Activated T-cell treated with anti-CD3 and anti-CD28 coated beads, Interleukin-2, amount 50 U/mL, for 24 hours (primary cell): ENCODE measurements at places on chromosomes 3 and 15.
A peak's percentile ranks its signal among the peaks of the same experiment; 100 is the strongest.

DNA sequence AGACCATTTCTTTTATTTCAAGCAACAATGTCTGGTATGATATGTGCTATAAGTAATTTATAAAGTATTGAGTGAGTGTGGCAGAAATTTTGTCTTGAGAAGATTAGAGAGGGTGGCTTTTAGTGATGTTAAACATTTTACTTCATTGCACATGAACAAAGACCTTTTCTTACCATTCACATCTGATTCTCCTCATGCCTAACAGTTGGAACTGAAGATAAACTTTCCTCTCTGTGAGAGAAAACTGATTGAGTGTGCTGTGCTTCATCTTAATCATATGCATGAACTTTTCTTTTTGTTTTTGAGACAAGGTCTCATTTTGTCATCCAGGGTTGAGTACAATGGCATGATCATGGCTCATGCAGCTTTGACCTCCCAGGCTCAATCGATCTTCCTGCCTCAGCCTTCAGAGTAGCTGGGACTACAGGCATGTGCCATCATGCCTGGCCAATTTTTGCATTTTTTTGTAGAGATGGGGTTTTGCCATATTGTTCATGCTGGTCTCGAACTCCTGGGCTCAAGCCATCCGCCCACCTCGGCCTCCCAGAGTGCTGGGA is 377.7 kb upstream of the GOLIM4 start:
- no peak overlapping the region for H3K27ac ChIP-seq
- no peaks in the 10 kb centered on the region for H3K4me1 ChIP-seq
- no peaks in the 10 kb centered on the region for H3K27me3 ChIP-seq
- DNase-seq: no peak
- no peak overlapping the region for H3K4me3 ChIP-seq
- H3K36me3 ChIP-seq: no peaks in the 10 kb centered on the region

- H3K36me3 ChIP-seq: no peaks in the 10 kb centered on the region
- H3K27ac ChIP-seq: no peak overlapping the region
- peaks cover 9% of the 10 kb centered on the region for H3K27me3 ChIP-seq
- H3K4me3 ChIP-seq: no peak overlapping the region
- no peaks in the 10 kb centered on the region for H3K4me1 ChIP-seq
These were observed 13.2 kb downstream of the NR1I2 start for GRCh38 chr3:119794971-119795612.

DNA sequence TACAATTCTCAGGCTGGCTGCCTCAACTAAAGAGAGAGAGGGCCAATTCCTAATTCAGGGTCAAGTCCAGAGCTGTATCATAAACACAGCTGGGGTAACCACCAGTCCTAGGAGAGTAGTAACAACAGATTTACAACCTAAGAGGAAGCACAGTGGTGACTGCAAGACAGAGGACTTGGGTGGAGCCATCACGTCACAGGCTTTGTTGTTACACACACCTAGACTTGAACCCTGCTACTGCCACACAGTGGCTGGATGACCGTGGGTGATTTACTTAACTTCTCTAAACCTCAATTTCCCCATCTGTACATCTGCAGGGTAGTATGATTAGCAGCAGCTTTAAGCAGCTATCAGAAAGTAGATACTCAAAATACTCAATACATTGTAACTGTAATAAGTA is 78.6 kb downstream of the MYLK start:
- no peak for DNase-seq
- no peak overlapping the region for H3K27ac ChIP-seq
- H3K4me3 ChIP-seq: no peak overlapping the region
- H3K27me3 ChIP-seq: peaks cover 3% of the 10 kb centered on the region
- H3K4me1 ChIP-seq: no peaks in the 10 kb centered on the region
- H3K36me3 ChIP-seq: no peaks in the 10 kb centered on the region

DNA sequence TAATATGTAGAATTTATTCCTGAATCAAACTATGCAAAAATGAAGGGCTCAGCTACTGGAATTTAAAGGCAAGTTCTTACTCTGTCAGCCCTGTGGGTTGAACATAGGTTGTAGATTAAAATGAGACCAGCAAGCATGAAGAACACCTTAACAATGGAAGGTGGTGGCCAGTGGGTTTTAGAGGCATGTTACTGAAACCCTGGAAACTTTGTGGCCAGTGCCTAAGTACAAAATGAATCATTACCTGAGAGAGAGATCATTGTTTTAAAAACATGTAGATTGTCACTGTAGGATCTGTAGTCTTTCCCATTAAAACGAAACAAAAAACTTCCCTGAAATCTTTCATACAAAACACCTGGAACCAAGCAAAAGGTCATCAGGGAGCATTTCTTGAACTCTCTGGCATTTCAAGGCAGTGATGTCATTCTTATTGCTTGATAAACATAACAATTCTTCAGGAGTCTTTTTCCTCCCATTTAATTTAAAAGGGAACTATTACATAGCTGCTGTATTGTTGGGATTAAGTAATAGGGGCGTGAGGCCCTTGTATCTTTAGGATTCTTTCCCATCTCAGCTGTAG is 51.8 kb downstream of the TMEM108 start:
- no peaks in the 10 kb centered on the region for H3K36me3 ChIP-seq
- no peak overlapping the region for H3K27ac ChIP-seq
- H3K27me3 ChIP-seq: peaks cover 7% of the 10 kb centered on the region
- H3K4me3 ChIP-seq: no peak overlapping the region
- no peaks in the 10 kb centered on the region for H3K4me1 ChIP-seq

DNA sequence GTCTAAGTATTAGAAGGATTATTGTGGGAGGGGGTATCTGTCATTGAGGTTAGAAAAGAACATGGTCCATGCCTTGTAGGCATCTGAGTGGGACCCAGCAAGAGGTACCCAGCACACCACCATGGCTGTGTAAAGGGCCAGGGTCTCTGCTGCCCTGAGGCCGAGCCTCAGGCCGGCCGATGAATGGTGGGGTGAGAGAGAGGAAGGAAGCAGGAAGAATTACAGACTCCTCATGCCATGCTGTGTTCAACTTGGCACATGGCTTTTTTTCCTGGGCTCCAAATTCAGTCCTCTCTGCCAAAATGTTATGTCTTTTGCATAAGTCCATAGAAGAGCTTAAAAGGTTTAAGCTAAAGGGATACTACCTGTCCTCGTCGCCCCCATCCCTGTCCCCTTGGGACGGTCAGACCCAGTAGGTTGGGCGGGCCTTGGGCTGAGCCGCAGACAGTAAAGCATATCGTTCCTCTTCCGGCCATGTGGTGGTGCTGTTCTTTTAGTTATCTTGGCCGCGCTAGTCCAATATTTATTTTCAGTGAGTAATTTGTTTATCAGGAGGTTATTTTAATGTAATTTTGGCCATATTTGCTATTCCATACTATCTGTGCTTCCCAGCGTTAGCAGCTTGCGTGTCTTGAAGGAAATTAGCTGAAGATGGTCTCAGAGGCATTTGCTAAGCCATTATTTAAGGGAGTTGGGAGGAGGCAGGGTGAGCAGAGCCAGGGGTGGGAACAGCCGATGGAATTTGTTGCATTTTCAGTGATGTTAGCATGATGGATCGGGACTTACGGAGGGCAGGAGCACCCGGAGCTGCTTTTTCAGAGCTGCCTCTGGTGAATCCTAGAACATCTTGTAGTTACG is 152.4 kb downstream of the AGBL1 start:
- H3K27ac ChIP-seq: no peak overlapping the region
- H3K4me1 ChIP-seq: peaks cover 5% of the 10 kb centered on the region
- DNase-seq: peak; percentile 38
- no peak overlapping the region for H3K4me3 ChIP-seq
- H3K27me3 ChIP-seq: peaks cover 60% of the 10 kb centered on the region

GRCh38 chr3:3102751-3103150 is 7.4 kb downstream of the IL5RA start:
- H3K36me3 ChIP-seq: no peaks in the 10 kb centered on the region
- peaks cover 9% of the 10 kb centered on the region for H3K27me3 ChIP-seq

DNA sequence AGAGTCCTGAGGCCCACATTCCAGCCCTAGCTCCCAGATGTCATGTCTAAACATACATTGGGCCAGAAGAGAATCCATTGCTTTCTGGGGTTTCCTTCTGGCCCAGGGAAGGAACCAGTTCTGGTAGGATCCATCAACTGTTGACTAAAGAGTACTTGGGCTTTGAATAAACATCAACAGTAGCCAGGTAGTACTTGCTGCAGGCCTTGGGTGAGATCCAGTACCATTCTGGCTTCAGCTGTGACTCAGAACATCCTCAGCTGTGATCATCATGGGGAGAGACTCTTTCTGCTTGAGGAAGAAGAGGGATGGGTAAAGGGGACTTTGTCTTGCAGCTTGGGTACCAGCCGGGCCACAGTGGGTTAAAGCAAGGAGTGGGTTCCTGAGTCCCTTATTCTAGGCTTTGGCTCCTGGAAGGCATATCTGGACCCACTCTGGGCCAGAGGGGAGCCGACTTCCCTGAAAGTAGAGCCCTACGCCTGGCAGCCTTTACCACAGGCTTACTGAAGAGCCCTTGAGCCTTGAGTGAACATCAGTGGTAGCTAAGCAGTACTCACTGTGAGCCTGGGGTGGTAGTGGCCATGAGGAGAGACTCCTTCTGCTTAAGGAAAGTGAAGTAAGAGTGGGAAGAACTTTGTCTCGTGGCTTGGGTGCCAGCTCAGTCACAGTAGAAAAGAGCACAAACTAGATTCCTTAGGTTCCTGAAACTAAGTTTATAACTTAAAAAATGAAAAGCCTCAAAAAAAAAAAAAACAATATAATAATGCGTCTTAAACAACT is 128.3 kb downstream of the GOLIM4 start:
- no peak overlapping the region for H3K4me3 ChIP-seq
- H3K36me3 ChIP-seq: no peaks in the 10 kb centered on the region
- DNase-seq: no peak

DNA sequence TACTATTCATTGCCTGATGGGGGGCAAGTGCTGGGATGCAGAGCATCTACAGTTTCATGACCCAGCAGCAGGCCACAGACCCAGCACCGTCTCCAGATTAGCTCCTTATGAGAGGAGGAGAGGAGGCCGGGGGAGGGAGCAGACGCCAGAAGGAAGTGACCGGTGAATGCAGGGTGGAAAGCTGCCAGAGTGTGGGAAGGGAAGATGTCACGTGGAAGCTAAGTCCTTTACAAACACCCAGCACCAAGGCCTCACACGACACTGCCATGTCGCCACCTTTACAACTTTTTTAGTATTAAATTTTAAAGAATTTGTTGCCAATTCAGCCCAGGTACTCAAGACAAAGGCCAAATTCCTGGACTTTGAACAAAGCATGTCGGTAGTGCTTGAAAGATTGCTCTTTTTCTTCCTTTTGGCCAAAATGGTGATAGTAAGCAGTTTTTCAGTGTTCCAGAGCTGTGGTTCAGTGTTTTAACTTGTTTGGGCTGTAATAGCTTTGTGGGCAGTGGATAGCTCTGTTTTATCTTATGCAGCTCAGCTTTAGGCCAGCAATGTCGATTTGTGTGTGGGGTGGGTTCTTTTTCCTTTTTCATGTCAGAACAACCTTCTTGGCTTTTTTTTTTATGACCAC is 58.2 kb downstream of the ZBTB38 start:
- peaks cover 34% of the 10 kb centered on the region for H3K4me1 ChIP-seq
- H3K36me3 ChIP-seq: peaks cover 28% of the 10 kb centered on the region
- H3K27ac ChIP-seq: no peak overlapping the region
- DNase-seq: no peak
- no peak overlapping the region for H3K4me3 ChIP-seq

DNA sequence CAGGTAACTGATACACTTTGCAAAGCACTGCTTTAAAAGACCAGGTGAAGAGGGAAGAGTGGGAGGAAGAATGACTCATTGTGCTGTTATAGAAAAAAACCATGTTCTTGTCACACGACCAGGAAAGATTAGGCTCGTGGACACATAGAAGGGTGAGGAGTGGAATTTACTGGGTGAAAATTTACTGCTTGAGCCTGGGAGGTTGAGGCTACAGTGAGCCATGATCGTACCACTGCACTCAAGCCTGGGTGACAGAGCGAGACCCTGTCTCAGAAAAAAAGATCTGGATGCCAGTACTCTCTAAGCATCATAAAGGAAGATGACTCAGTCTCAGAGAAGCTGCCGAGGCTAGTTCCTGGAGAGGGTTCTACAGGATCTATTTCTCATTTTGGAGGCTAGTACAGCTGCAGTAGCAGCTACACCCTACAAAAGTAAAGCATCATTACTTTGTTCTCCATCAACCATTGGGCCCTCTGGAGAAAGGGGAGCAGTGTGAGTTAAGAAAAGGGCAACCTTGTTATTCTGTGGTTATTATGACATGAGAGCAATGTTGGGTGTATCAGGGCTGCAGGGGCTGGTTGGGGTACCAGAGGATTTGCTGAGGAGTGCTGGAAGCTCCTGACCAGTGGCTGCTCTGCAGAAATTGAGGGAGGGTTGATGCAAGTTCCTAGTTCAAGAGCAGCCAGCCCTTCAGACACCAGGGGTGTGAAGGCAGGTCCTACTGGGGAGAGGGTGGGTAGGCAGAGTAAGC is 75.4 kb downstream of the CMTM8 start:
- H3K27ac ChIP-seq: peak overlapping the region; percentile 85
- H3K27me3 ChIP-seq: no peaks in the 10 kb centered on the region
- no peaks in the 10 kb centered on the region for H3K36me3 ChIP-seq

DNA sequence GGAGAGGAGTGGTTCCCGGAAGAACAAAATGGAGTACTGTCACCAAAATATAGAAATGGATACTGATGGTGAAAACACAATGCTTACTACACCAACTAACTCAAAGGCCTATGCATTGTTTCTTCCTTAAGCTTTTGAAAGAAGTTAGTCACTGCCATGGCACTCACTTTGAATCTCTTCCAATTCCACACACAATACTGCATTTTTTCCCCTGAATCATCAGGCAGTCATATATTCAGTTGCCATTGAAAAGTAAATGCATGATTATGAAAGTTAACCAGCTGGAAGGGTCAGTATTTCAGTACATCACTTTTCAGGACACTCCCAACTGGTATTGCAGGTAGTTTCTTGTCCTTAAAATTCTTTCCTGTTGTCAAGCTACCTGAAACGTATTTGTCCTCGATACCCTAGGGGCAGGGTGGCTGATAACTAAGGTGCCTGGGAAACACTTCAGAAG is 9.0 kb upstream of the LRRFIP2 start:
- no peak overlapping the region for H3K4me3 ChIP-seq
- H3K36me3 ChIP-seq: peaks cover 5% of the 10 kb centered on the region
- H3K27ac ChIP-seq: no peak overlapping the region
- no peaks in the 10 kb centered on the region for H3K27me3 ChIP-seq

GRCh38 chr3:42180901-42181300 is 85.1 kb downstream of the CCK start:
- peaks cover 13% of the 10 kb centered on the region for H3K4me1 ChIP-seq
- no peak for DNase-seq
- H3K27ac ChIP-seq: no peak overlapping the region
- H3K36me3 ChIP-seq: peaks cover 37% of the 10 kb centered on the region
- no peaks in the 10 kb centered on the region for H3K27me3 ChIP-seq
- H3K4me3 ChIP-seq: no peak overlapping the region

DNA sequence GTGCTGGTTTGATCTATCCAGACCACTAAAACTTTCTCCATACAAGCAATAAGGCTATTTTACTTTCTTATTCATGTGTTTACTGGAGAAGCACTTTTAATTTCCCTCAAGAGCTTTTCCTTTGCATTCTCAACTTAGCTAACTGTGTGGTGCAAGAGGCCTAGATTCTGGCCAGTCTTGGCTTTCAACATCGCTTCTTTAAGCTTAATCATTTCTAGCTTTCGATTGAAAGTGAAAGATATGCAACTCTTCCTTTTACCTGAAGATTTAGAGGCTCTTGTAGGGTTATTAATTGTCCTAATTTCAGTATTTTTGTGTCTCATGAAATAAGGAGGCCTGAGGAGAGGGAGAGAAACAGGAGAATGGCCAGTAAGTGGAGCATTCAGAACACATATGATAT is 234.8 kb upstream of the GADL1 start:
- H3K4me3 ChIP-seq: no peak overlapping the region
- no peaks in the 10 kb centered on the region for H3K27me3 ChIP-seq
- no peak overlapping the region for H3K27ac ChIP-seq
- no peak for DNase-seq
- H3K36me3 ChIP-seq: peaks cover 3% of the 10 kb centered on the region
